ENCODE measurements at places on chromosomes 4 and X.

GRCh38 chr4:113638562-113638832, 123.0 kb downstream of the CAMK2D start:
- no peak for DNase-seq

DNA sequence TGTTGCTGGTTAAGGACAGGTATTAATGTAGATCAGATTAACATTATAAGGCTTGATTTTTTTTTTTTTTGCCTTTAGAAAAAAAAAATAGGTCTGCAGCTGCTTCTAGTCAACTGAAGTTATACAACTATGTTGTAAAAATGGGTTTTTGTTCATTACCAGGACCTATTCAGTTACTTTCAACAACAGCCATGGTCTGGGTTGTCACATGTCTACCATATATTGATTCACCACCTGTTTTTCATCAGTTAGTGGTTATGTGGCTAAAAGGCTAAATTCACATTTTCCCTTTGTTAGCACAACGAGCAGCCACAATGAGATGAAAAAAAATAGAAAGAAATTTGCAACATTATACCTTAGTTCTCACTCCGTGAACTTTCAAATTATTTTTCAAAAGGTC, 45.5 kb downstream of the GLRB start:
- no peak for DNase-seq

- no peak for DNase-seq
These were observed 22.0 kb downstream of the AFAP1 start for GRCh38 chr4:7917669-7918068.

- DNase-seq, result no peak
These were observed 214.8 kb downstream of the SPCS3 start for GRCh38 chr4:176534566-176534965.

GRCh38 chr4:100695871-100696270, 178.0 kb upstream of the EMCN start:
- no peak for DNase-seq

- DNase-seq, result no peak
These were observed 46.8 kb downstream of the CRLF2 start for GRCh38 chrX:1165535-1166196.

DNA sequence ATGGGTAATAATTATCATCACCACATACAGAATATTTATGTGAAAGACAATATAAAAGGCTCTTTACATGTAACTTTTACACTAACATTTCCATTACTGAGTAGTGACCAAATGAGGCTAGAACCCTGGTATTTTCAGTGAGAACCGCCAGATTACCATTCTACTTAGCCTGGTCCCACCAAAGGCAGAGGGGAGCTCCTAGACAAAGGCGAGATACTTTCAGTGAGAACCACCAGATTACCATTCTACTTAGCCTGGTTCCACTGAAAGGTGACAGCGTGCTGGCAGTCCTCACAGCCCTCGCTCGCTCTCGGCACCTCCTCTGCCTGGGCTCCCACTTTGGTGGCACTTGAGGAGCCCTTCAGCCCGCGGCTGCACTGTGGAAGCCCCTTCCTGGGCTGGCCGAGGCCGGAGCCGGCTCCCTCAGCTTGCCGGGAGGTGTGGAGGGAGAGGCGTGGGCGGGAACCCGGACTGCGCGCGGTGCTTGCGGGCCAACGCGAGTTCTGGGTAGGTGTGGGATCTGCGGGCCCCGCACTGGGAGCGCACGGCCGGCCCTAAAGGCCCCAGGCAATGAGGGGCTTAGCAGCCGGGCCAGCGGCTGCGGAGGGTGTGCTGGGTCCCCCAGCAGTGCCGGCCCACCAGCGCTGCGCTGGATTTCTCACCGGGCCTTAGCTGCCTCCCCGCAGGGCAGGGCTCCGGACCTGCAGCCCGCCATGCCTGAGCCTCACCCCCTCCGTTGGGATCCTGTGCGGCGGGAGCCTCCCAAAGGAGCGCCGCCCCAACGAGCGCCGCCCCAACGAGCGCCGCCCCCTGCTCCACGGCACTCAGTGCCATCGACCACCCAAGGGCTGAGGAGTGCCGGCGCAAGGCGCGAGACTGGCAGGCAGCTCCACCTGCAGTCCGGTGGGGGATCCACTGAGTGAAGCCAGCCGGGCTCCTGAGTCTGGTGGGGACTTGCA, 1276.1 kb downstream of the PCDH7 start:
- DNase-seq, result no peak

DNA sequence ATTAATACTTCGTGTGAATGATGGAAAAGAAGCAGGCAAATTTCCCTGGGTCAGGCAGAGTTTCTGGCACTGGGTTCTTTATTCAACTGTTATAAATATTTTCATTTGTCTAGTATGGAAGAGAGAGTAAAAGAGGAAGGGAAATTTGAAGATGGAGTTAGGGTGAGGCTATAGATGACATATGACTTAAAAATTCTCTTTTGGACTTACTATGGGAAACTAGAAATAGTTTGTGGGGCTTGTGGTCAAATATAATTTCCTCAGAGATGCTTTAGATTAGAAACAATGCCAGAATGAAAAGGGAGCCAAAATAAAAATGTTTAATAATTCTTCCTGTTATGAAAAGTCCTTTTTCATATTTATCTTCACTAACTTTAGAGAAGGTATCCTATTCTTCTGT, 103.2 kb downstream of the GC start:
- DNase-seq, result no peak

GRCh38 chrX:150616863-150617198, 48.4 kb downstream of the MTM1 start:
- DNase-seq, result no peak

DNA sequence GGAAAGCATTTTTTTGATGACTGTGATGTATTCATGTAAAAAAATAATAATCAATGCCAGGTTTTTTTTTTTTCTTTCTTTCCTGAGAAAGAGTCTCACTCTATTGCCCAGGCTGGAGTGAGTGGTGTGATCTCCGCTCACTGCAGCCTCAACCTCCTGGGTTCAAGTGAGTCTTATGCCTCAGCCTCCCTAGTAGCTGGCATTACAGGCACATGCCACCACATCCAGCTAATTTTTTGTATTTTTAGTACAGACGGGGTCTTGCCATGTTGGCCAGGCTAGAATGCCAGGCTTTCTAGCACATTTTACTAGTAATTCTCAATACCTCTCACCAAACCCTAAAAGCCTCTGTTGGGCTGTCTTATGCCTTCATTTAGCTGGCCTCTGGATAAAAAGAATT, 25.7 kb downstream of the GPM6B start:
- DNase-seq, result no peak

GRCh38 chrX:155611302-155611701, 1.4 kb downstream of the TMLHE start:
- DNase-seq, result no peak

DNA sequence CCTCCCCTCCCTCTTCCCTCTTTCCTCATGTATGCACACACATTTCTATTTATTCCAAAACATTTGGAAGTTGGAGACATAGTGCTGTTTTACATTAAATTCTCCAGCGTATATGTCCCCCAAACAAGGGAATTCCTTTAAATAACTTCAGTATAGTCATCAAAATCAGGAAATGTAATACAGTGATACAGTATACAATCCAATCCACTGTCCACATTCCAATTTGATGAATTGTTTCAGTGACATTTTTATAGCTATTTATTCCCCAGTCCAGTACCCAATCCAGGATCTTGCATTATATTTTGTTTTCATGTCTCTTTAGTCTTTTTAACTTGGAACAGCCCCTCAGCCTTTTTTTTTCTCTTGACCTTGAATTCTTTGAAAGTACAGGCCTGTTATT, 233.0 kb downstream of the DKK2 start:
- DNase-seq, result no peak

GRCh38 chr4:829291-829690, 3.4 kb upstream of the CPLX1 start:
- DNase-seq, result no peak

GRCh38 chr4:168167714-168168284, 75.5 kb downstream of the ANXA10 start:
- no peak for DNase-seq

GRCh38 chr4:52894443-52894842, 32.3 kb downstream of the RASL11B start:
- no peak for DNase-seq

- DNase-seq, result no peak
These were observed 14.9 kb upstream of the TMPRSS11E start for GRCh38 chr4:68432320-68432719.

- DNase-seq, result no peak
These were observed 752.3 kb upstream of the NDST4 start for GRCh38 chr4:115865736-115866135.

GRCh38 chrX:8105531-8105930, 65.5 kb downstream of the VCX2 start:
- no peak for DNase-seq

- DNase-seq, result no peak
These were observed 24.6 kb upstream of the PDLIM3 start for GRCh38 chr4:185559915-185560281.

DNA sequence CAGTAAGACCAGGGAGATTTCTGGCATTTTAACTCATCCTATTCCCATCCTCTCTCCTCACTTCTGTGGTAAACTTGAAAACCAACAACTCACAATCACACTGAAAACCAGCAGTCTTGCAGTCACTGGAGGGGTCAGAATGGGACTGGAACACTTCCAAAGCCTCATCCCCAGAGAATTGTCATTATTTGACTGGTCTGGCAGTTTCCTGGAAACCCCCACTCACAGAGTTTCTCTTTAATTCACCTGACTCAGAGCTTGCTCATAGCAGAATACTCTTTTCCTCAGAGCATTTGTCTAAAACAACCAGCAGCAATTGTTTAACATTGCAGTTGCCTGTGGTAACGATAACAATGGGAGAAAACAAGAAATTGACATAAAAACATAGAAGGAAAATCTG, 7.3 kb upstream of the RAB9B start:
- DNase-seq, result no peak

DNA sequence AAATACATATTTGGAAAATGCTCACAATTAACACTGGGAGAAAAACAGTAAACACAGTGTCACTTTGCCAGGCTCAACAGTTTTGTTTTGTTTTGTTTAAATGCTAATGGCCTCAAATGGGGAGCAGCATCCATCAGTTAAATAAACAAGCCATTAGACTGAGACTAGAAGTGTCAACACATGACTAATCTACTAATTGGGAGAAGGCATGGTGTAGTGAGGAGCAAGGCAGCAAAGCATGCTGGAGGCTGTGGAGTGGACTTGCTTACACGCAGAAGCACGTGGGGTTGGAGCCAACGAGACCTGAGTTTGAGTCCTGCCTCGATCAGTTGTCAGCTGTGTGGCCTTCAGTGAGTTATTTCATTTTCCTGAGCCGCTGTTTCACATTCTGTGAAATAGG, 29.0 kb downstream of the UTP14A start:
- no peak for DNase-seq

GRCh38 chrX:140167551-140167950, 202.2 kb upstream of the CXorf66 start:
- no peak for DNase-seq

DNA sequence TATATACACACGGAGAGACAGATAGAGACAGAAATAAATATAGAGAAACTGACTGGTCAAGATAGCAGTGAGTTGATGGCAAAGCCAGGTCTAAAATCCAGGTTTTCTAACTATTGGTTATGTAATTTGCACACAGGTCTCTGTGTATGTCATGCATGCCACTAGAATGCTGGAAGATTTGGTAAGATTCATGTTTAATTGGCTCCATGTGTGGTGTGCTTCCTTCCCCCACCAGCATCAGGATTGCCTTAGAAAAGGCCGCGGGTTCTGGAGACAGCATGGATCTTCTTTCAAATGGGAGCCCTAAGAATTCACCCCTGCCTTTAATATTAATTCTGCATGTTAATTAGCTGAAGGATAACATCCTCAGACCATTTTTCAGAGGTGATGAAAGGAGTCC, 31.3 kb downstream of the HAND2 start:
- no peak for DNase-seq

DNA sequence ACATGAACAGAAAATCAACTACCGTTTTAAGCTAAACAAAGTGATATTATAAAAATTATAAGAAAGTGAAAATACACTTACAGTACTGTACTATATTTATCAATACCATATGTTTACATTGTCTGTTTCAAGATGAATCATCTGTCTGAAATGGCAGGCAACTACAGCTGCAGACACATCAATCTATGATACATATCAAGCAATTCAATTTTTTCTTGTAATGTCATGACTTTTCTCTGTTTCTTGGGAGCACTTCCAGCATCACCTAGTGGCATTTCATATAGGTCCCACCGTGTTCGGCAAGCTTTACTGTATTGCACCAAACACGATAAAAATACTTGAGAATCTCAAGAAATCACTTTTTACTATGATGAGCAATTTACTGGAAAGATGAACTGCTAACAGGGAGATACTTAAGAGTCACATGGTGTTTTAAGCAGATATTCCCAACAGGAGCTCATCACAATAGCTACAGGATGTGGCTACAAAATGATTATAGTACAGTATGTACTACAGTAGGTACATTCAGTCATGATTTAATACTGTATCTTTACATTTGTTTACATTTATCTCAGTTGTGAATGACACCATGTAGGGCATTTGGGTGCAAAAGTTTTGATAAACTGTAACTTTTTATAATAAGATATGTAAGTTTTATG, 207.4 kb downstream of the ADAM29 start:
- DNase-seq, result no peak

GRCh38 chr4:92382128-92382527, 78.4 kb downstream of the GRID2 start:
- DNase-seq, result no peak

DNA sequence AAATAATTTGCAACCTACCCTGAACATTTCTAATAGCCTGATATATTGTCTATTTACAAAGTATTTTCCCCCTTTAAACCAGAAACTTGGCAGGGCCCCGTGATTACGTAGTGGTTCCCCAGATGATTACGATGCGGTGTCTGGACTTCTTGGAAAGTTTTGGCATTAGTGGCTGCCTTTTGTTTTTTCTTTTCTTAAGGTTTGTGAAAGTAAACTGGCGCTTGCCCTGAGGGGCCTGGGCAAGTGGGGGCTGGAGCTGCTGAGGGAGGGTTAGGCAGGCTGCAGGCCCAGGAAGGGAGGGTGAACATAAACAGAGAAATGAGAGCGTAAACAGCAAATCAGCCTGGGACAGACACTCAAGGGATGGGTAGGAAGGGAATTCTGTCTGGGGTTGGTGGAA, 123.6 kb upstream of the MSX1 start:
- no peak for DNase-seq

GRCh38 chrX:49040376-49040955, 2.7 kb downstream of the TFE3 start:
- no peak for DNase-seq

- no peak for DNase-seq
These were observed 257.5 kb upstream of the FAT1 start for GRCh38 chr4:186981161-186981560.

GRCh38 chr4:27182211-27182610, 321.6 kb downstream of the STIM2 start:
- DNase-seq, result no peak
